Stimulated activated CD4-positive, alpha-beta T cell treated with anti-CD3 and anti-CD28 coated beads, Interleukin-15, amount 100 ng/mL, for 48 hours (primary cell): ENCODE measurements at places on chromosomes 4 and X.
A peak's percentile ranks its signal among the peaks of the same experiment; 100 is the strongest.

- no peak for DNase-seq
Measured at GRCh38 chr4:123406872-123407271, 10.3 kb downstream of the SPRY1 start.

GRCh38 chr4:39706741-39707511 lies 9.0 kb downstream of the UBE2K start:
- DNase-seq, result no peak

- DNase-seq, result no peak
Measured at GRCh38 chr4:52312722-52313121, 261.6 kb downstream of the SPATA18 start.

DNA sequence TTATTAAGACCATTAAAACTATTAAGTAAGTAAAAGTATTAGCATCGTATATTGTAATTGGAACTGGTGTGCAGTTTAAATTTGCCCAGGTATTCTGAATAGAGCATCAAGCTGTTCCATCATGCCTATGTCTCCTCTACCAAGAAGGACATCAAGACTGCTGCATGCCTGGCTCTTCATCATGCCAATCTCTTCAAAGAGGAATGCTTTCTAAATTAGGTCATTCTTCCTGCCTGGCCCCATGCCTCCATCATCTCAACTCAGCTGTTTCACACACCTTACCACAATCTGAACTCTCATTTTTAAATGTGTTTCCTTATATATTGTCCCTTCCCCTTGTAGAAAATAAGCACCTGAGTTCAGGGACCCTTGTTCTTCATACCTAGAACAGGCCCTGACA lies 270.5 kb upstream of the PPARGC1A start:
- no peak for DNase-seq

- DNase-seq, result peak; percentile 7
Measured at GRCh38 chrX:115330498-115331168, 41.1 kb downstream of the LUZP4 start.

GRCh38 chrX:7689791-7690412 lies 153.1 kb upstream of the VCX start:
- no peak for DNase-seq

GRCh38 chr4:139229534-139230039 lies 50.4 kb downstream of the MGARP start:
- DNase-seq, result no peak

- DNase-seq, result no peak
Measured at GRCh38 chr4:3322059-3322550, 29.3 kb downstream of the RGS12 start.

DNA sequence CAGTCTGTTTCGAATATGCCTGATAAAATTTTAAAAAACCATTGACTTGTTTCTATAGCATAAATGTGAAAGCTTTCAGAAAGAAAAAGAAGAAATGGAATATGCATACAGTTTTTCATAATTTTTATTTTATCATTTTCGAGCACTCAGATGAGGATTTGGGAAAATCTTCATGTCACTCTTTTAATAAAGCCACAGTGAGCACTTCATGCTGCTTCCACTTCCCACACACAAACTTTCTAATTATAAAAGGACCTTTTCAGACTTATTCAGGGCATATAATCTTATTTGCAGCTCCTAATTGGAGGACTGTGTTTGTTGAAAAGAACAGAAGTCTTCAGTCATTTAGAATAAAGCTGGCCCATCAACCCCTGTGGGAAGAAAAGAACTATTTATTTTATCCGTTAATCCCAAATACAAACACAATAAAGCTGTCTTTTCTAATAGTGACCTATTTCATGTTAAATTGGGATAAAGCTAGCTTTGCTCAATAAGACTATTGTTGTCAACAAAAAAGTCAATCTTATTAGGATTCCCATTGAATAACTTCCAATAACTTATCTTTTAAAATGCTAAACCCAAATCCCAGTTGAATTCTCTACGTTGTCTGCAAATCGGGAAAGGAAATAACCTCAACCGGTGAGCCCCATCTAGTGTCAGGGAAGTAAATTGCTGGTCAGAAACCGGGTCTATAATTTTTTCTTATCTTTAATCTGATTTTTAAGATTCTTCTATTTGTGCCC lies 211.5 kb downstream of the PDGFRA start:
- DNase-seq, result no peak

GRCh38 chr4:94765648-94766047 lies 7.9 kb downstream of the BMPR1B start:
- no peak for DNase-seq

DNA sequence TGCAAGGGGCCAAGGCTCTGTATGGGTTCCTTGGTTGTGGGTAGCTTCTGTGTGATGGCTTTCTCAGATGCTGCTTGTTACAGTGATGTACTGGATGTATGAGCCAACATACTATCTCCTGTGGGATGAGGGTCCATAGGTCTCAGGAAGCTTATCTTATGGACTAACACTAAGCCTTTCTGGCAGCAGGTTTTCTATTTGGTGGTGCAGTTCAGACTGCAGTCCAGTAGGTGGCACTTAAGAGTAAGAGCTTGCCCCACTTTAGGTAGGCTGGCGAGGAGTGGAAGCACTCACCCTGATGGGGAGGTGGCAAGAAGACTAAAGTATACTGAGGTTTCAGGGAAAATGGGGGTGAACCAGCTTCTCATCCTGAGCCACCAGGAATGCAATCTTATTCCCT lies 306.7 kb upstream of the MAOA start:
- DNase-seq, result peak; percentile 27

GRCh38 chrX:49166914-49167739 lies 4.6 kb downstream of the MAGIX start:
- peak; percentile 42 for DNase-seq

DNA sequence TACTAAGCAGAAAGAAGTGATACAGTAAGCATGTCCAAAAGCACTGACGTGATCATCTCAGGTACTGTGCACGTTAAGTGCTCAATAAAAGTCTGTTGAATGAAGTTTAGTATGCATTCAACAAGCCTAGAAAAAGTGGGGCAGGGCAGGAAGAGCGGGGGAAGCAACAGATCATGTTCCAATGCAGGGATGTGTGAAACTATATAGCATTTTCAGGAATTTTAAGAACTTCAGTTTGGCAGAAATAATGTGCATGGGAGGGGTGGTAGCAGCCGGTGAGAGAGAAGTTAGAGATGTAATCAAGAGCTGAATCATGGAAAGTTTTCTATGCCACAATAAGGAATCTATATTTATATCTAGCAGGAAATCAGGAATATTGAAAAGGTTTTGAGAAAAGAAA lies 19.2 kb upstream of the CCNA2 start:
- DNase-seq, result no peak

- DNase-seq, result no peak
Measured at GRCh38 chrX:15598026-15598425, 2.7 kb downstream of the ACE2 start.

DNA sequence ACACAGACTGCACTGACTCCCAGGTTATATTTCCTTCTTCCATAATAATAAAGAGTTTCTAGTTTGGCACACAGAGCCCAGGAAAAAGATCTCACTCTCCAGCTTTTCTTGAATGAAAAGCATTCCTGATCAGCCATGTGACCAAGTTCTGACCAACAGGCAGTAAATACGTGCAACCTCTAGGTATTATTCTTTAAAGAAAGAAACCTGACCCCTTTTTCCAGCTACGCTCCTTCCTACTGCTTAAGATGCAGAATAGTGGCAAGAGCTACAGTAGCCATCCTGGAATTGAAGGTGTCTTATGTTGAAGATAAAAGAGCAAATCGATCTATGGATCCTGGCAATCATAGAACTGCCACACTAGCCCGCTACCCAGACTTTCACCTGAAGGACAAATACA lies 76.7 kb downstream of the LRBA start:
- no peak for DNase-seq

- DNase-seq, result no peak
Measured at GRCh38 chrX:57241967-57242366, 44.5 kb upstream of the FAAH2 start.

GRCh38 chr4:188611143-188611542 lies 471.9 kb downstream of the TRIML1 start:
- DNase-seq, result no peak

DNA sequence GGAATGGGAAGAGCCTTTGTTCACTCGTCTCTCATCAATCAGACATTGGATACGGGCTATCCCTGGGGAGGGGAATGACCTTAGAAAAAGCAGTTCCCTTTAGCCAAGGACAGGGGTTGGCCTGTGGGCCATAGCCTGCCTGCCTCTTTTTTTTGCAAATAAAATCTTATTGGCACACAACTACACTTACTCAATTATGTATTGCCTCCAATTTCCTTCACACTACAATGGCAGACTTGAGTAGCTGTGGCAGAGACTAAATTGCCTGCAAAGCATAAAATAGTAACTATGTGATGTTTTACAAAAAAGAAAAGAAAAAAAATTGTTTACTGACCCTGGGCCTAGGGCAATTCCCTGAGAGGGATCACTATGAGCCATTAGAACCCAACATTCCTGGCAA lies 23.4 kb downstream of the PPP1R2C start:
- DNase-seq, result no peak

GRCh38 chr4:148716431-148717052 lies 274.3 kb upstream of the NR3C2 start:
- DNase-seq, result no peak

GRCh38 chrX:81120936-81121371 lies 80.8 kb downstream of the HMGN5 start:
- DNase-seq, result peak; percentile 2

DNA sequence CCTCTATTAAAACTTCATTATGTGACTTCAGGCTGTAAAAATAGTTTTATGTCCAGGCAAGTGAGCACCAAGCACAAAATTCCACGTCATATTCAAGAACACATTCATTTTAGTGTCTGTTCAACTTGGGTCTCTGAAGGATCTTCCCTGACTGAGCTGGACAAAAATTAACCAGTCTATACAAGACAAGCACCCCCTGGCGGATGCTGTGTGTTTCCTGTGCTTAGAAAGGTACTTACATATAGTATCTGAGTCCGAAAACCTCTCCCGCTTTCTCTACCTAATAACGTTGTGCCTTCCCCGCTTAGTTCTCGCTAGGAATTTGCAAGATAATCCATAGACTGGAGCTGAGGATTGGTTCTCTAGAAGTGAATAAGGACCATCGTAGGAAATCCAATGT lies 2214.5 kb upstream of the TENM3 start:
- DNase-seq, result no peak

DNA sequence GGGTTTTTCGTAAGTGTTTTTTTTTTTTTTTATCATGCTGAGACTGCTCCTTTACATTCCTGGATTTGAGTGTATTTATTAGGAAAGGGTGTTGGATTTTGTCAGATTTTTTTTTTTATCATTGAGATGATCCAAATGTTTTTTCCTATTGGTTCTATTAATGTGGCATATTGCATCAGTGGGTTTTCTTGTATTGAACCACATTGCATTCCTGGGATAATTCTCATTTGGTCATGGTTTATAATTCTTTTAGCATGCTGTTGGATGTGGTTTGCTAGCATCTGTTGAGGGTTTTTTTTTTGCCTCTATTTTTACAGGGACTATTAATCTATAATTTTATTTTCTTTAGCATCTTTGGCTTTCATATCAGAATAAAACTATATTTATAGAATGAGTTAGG lies 28.8 kb downstream of the COL4A5 start:
- DNase-seq, result no peak

- no peak for DNase-seq
Measured at GRCh38 chrX:73270753-73271152, 56.1 kb upstream of the NAP1L2 start.

DNA sequence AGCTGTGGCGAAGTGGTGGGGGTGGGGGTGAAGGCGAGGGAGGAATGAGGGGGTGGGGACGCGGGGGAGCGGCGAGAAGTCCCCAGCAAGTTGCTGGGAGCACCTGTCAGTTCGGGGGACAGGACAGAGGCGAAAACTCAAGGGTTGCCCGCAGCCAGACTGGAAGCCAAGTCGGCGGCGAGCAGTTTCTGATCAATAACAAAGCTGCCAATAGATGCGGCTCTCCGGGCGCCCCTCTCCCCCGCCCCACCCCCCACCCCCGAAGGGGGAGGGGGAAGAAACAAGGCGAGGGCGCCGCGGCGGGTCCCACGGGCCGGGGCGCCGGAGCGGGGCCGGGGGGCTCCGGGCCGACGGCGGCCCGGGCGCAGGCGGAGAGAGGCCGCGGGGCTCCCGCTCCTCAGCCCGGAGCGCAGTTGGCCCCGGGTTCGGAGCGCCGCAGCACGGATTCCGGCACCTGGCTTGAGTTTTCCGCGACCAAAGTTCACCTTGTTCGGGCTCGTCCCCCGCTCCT lies 379 bp downstream of the PDGFC start:
- no peak for DNase-seq

DNA sequence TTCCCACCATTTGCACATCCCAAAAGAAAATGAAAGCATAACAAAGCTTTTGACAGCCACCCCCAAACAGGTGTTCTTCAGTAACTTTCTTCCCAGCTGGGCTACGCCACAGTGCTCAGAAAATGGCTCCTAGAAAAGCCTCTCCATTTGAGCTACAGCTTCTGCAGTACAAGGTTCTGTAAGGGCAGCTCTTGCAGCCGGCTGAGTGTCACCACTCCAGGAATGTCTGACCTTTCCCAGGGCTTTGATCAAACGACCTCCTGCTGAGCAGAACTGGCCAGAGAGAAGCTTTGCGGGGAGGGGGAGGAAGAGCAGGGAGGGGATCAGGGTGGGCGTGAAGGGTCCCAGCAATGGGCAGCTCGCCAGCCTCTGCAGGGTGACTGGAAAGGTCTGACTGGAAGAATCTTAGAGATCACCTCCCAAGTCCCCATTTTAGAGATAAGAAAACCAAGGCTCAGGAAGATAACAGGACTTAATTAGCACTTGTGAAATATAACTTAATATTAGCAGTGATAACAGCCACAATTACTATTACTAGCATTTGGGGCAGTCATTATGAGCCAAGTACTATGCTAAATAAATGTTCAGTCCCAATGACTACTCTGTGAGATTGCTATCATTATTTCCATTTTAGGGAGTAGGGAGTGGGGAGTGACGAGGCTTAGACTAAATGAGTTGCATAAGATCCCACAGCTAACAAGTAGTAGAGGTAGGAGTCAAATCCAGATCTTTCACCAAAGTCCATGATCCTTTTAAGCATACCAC lies 51.1 kb downstream of the LEF1 start:
- DNase-seq, result no peak

- DNase-seq, result no peak
Measured at GRCh38 chr4:52069571-52069970, 18.5 kb downstream of the SPATA18 start.

- DNase-seq, result no peak
Measured at GRCh38 chr4:153547520-153547919, 81.4 kb downstream of the TMEM131L start.

- DNase-seq, result no peak
Measured at GRCh38 chr4:174403177-174403543, 119.1 kb downstream of the HPGD start.

- no peak for DNase-seq
Measured at GRCh38 chr4:108833046-108833445, 70.2 kb upstream of the ETNPPL start.

DNA sequence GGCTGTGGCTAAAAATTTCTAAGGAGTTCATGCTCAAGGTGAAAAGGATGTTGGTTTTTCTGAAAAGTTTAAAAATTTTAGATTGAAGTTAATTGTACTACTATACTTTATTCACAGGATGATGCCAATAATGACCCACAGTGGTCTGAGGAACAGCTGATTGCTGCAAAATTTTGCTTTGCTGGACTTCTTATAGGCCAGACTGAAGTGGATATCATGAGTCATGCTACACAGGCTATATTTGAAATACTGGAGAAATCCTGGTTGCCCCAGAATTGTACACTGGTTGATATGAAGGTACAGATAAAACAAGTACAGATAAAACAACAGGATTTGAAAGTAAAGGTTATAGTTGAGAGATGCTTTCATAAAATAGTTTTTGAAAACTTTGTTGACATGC lies 12.2 kb downstream of the PAICS start:
- DNase-seq, result no peak
